NCI-H526 treated with DMSO at 0.1 percent for 48 hours (cell line): ENCODE measurements at places on chromosomes 5 and 9.

GRCh38 chr5:139776861-139777260 is 18.7 kb upstream of the PSD2 start:
- no peak for DNase-seq

- peak; percentile 27 for DNase-seq
These were observed 72.8 kb upstream of the ASTN2 start for GRCh38 chr9:117487555-117488175.

- DNase-seq = no peak
These were observed 28.1 kb downstream of the PTGES2 start for GRCh38 chr9:128099231-128099931.

GRCh38 chr5:167639273-167639672 is 652.2 kb upstream of the WWC1 start:
- DNase-seq = no peak

DNA sequence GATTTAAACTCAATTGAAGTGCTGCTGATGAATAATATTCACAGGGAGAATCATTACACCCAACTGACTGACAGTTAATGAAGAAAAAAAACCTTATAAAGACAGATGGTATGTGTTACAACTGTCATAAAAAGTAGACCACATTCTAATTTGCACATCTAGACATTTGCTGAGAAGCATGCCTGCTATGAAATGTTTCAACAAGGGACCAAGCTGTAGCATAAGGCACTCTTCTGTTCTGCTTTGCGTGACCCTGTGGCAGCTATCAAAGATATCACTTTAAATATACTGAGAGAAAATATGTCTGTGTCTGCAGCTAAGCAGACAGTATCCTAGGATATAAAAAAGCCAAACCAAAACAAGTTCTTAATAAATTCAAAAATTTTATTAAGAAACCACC is 153.7 kb downstream of the TMEM232 start:
- no peak for DNase-seq

DNA sequence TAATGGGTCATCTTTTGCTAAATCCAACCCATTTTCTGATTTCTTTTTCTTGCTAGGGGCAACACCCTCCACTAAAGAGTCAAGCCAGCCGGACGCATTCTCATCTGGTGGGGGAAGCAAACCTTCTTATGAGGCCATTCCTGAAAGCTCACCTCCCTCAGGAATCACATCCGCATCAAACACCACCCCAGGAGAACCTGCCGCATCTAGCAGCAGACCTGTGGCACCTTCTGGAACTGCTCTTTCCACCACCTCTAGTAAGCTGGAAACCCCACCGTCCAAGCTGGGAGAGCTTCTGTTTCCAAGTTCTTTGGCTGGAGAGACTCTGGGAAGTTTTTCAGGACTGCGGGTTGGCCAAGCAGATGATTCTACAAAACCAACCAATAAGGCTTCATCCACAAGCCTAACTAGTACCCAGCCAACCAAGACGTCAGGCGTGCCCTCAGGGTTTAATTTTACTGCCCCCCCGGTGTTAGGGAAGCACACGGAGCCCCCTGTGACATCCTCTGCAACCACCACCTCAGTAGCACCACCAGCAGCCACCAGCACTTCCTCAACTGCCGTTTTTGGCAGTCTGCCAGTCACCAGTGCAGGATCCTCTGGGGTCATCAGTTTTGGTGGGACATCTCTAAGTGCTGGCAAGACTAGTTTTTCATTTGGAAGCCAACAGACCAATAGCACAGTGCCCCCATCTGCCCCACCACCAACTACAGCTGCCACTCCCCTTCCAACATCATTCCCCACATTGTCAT is 72.0 kb downstream of the NUP214 start:
- DNase-seq = no peak

DNA sequence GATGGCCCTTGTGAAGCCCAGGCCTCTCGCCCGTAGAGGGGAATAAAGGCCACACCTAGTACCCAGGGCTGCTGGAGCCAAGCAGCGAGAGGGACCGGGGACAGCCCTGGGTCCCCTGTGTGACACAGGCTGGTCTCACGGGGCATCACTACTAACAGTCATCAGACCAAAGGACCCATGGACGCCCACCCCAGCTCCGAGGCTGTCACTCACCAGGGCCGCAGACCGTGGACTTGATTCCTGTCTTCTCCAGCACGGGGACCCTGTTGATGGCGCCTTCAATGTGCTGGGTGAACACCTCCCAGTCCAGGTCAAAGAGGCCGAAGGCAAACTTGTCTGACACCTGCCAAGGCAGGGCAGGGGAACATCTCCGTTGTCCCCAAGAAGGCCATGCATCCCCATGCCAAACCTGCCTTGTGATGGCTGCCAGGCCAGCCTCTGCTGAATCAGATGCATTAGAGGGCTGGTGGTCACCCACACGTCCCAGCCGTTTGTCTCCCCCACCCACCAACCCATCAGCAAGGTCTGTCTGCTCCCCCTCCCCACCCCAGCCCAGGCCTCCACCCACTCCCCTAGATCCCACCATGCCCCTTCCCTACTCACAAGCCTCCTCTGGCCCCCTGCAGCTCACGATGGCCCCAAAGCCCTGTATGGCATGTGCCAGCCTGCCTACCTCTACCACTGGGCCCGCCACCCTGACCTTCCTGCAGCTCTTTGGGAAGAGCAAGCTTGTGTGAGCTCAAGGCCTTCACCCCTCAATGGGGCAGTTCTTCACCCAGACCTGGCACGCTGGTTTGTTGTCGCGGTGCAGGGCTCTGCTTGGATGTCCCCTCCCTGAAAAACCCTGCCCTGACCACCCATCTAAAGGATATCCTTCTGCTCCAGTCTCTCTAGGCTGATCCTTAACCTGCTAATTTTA is 20.8 kb downstream of the SARDH start:
- no peak for DNase-seq

DNA sequence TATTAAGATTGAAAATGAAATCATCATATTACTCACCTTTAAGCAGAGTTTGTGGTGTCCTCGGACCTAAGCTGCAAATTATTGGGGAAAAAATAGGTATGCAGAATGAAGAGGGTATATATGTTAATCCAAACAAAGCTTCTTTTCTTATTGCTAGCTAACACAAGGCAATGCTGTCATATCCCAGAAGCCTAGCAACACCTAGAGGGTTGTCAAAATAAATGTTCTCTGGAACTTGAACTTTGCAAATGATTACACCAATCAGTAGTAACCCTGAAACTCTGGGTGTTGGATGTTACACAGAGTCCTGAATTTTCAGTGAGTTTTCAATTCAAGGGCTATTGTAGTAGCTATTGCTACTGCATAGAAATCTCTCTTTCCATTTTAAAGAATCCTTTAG is at the start of gene C6:
TSS of gene C6 (minus strand) at position 193 of the 400 bp plus-strand sequence. CDS start 10,302 bp downstream, outside the sequence.
- DNase-seq = no peak

GRCh38 chr5:82684165-82684564 is 393.0 kb downstream of the TMEM167A start:
- DNase-seq = no peak

GRCh38 chr5:6354848-6355247 is 23.5 kb downstream of the MED10 start:
- DNase-seq = no peak

- DNase-seq = peak; percentile 53
These were observed 379.1 kb downstream of the DMRT2 start for GRCh38 chr9:1429297-1429696.

DNA sequence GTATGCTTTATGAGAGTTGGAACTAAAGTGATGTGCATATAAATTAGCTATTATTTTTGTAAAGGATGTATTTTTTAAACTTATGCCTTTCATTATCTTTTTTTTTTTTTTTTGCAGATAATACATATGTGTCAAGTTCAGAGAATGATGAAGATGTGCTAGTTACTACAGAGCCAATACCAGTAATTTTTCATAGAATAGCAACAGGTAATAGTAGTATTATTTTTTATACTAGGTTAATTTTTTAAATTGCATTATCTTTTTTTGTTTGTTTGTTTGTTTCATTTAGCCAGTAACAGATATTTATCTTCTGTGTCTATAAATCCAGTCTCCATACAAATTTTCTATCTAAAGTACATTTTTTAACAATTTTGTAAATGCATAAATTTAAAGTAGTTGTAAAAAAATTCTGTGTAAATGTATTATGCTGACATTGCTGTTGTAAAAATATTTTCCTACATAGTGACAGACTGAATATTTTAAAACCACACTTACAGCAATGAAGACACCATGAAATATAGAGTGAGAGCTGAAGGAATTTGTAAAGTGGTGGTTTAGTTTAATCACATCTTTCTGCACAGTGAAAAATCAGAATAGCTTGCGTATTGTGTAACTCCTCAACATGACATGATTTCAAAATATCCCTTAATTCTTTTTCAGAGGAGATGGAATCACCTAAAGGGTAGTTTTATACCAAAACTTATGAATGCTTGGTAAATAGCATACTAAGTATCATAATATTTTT is 93.3 kb downstream of the PARP8 start:
- no peak for DNase-seq

DNA sequence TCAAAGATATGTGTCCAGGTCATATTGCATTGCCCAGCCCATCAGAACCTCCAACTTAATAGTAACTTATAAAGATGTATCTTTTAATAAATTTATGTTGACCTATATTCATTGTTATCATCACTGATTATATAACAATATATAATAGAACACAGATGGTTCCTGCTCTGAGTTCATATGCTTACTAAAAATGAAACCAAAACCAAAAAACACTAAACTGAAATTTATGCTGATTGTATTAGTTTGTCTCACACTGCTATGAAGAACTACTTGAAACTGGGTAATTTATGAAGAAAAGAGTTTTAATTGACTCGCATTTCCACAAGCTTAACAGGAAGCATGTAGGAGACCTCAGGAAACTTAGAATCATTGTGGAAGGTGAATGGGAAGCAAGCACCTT is 462.5 kb upstream of the TYRP1 start:
- no peak for DNase-seq

- no peak for DNase-seq
These were observed 91.3 kb downstream of the RALGPS1 start for GRCh38 chr9:127005770-127006314.

- no peak for DNase-seq
These were observed 30.5 kb upstream of the MAP1B start for GRCh38 chr5:72076621-72077300.

DNA sequence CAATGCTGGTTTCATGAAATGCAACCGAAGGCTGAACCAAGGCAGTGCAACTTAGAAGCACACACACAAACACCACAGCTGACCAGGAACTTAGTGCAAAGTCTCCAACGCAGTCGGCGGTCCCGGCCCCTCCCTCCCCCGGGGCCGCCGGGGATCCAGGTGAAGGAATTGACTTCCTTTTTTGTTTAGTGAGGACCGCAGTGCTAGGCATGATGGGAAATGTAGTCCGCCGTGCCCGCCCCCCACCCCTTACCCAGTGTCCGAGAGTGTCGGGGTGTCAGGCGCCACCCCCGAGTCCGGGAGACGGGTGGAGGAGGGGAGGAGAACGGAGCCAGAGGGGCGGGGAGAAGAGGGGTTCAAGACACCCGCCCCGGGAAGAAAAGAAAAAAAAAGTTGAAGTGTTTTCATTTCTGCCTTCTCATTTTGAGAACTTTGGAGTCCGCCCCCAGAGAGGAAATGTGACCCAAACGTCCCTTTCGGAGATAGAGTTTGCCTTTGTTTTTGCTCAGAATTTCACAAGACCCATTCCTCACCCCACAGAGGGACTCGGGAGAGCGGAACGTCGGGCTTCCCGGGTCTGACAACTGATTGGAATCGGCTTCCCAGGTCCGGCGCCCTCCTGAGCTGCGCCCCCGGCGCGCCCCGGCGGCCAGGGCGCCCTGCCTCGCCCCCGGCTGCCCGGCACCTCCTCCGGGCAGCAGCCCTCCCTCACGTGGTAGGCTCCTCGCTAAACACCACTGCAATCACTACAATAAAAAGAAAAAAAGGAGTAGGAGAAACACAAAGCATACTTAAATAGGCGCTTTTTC is 2.0 kb downstream of the IER5L start:
- peak; percentile 70 for DNase-seq

- DNase-seq = peak; percentile 3
These were observed 1.1 kb downstream of the GPBP1 start for GRCh38 chr5:57174890-57175510.

GRCh38 chr5:102986074-102986473 is 133.9 kb downstream of the GIN1 start:
- DNase-seq = no peak

DNA sequence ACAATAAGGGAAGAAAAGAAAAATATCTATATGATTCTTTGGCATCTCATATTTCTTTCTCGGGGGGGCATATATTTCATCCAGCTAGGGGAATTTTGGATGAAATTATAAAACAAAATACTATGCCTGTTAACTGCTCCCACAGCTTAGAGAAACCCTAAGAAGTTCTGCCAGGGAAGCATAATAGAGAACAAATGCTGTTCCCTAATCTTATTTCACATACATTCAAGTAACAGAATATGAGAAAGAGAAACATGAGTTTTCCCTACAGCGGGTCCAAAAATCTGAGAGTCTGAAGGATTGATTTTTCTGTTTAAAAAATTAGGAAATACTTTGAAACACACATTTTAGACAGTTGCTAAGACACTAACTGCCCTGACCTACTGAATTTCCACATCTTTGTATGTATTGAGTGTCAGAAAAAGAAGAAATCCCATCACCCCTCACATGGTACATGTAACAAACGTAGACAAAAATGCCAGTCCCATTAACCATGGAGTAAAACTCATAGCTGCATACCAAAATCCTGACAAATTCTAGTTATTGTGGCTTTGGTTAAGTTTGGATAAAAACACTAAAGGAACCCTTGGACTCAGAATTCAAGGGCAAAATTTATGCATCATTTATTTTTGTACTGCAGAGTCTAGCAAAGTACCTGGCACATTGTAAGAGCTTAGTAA is 620.2 kb upstream of the DMAC1 start:
- no peak for DNase-seq

DNA sequence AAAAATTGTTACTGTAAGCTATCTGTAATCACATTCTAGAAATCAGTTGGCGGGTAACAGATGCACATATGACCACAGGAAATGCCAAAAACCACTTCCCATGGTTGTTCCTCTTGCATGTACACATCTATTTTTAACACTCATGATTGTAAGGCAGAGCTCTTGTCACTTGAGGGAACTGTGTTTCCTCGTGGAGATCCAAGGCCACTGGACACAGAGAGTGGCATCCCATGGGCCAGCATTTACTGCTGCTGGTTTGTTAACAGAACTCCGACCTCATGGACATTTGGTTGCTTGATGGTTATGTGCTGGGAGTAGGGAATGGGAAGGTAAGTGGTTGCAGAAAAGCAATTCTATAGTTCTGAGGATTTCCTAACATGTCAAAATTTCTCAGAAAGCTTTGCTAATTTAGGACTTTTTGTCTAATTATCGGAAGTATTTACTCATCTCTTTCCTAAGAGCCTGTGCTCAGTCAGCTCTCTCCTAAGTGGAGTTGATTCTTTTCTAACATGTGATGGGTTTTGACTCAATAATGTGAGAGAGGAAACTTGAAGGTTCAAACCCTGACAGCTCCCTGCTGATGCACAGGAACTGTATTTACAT is 202.0 kb upstream of the NR3C1 start:
- DNase-seq = no peak

GRCh38 chr9:113129466-113129865 is 21.3 kb upstream of the SLC31A2 start:
- DNase-seq = no peak
